ENCODE measurements at places on chromosomes 16 and 17.
A peak's percentile ranks its signal among the peaks of the same experiment; 100 is the strongest.

DNA sequence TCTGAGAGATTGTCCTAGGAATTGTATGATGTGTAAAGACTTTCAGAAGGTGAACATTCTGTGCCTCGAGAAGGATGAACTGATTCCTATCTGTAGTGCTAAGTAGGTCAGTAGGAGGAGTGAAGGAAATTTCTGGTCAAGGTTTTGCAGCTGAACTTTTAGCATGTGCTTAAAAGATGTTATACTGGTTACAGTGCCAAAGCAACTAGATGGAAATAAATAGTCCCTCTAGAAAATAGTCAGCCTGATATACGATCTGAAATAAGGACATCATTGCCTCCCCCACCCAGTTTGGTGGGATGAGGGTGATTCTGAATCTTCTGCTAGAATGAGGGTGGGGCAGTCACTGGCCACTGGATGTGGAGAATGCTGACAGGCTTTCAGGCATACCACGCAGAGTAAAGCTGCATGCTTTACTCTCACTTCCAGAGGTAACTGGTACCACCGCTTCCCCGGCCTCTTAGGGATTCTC lies 57.2 kb upstream of the VPS4A start:
- DNase-seq: no peak

- no peak for DNase-seq
Observed at GRCh38 chr17:28810437-28810836, 32.2 kb downstream of the FAM222B start.

DNA sequence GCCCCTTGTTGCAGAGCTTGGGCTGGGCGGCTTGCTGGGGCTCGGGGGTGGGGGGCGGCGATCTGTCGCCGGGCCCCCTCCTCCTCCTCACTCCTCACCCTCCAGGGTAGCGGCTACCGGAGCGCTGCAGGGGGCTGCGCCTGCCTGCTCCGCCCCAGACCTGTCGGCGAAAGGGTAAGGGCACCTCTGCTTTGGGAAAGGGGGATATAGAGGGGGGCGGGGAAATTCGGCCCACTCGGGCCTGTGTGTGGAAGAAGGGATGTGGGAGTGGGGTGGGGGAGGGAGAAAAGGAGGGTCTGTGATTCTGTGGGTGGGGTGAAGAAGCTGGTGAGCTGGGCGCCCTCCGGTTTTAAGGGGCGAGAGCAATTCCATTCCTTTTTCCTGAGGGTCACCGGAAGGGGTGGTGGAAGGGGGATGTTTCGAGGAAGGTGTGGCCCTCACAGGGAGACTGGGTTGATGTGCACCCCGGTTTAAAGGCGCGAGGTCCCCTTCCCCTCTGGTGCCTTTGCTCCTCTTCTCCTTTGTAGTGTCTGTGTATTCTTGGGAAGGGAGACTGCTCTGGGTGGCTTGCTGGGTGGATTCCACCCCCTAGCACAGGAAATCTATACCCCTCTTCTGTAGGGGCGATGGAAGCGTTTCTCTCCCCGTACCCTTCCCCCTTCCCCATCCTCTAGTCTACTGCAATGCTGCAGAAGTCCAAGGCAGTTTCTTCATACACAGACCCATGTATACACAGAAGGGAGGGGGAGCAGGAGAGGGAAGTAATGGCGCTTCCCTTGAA lies 878 bp downstream of the TAOK1 start:
- peak; percentile 21 for DNase-seq

- no peak for DNase-seq
Observed at GRCh38 chr16:77457046-77457445, 22.2 kb upstream of the ADAMTS18 start.

DNA sequence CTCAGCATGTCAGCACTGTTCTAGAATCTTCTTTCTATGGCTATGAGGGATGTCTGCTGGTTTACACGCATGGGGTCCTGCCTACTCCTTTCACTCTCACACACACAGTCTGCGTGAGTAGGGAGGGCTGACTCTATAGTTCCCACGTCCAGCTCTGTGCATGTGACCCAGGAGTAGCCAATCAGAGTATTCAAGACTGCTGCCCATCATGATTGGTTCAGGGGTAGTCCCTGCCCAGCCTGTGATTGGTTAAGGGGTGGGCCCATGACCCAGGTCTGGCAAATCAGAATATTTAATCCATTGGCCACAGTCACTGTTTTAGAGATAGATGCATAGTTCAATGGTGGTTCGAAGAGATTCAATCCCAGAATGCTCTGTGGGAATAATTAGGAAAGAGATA lies 151.3 kb upstream of the IRX3 start:
- no peak for DNase-seq
